ENCODE measurements at places on chromosomes 5 and 9. TPM values are rescaled to one million over a fixed set of nuclear protein-coding genes. Genes with fewer than 3 reads are reported as not detected.

- DNase-seq, result no peak
These were observed 81.1 kb downstream of the MAT2B start for GRCh38 chr5:163586531-163586956.

GRCh38 chr5:79201206-79201605 is 34.7 kb upstream of the JMY start:
- DNase-seq, result no peak

GRCh38 chr9:37574241-37574721 is 1.9 kb downstream of the FBXO10 start:
- no peak for DNase-seq

DNA sequence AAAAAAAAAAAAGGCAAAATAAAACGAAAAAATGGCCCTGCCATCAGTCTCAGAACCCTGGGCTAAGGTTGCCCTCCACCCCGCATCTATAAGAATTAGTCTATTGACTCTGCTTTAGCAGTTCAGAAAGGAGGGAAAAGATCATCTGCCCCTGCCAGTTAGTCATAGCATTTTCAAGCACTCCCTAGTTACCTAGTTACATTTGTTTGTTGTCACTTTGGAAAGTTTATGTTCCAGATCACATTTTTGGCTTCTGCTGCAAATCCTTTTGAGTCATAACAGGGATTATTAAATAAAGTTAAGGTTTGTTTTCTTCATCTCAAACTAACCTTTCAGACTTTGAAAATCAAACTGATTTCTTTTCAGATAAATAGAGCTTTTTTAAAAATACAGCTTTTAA is 52.1 kb downstream of the AQP7 start:
- no peak for DNase-seq

DNA sequence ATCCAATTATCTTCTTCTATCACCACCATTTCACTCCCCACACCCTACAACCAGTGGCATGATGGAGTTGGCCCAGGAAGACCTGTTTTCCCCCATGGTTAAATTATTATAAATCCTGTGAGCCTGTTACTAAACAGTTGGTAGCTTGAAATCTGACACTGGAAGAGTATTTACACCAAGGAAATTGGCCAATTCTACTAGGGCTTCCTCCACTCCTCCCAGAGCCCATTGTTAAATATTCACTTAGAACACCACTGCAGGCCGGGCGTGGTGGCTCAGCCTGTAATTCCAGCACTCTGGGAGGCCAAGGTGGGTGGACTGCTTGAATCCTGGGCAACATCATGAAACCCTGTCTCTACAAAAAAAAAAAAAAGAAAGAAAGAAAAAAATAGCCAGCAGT is 32.4 kb upstream of the CKS2 start:
- no peak for DNase-seq

DNA sequence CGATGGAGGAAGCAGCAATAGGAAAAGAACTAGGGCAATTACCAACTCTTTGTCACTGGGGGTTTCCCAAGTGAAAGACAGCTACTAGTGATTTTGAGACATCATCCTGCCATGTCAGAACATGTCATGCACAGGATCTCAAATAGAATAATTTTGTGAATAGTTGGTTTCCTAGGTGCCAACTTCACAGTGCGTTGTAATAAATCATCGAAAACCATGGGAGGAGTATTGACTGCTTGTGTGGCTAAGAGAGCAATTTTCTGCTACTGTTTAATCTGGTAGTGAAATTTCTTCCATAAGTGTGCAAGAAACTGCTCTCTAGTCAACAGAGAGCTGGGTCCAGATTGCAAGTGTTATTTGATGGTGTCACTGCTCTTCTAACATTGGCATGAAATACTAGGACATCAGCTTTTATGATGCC is 168.6 kb downstream of the NNT start:
- DNase-seq, result no peak

- no peak for DNase-seq
These were observed 3.2 kb downstream of the MAP3K1 start for GRCh38 chr5:56818450-56819037.

ACTBL2 gene
- not detected for total RNA-seq

- DNase-seq, result no peak
These were observed 199.4 kb downstream of the AUH start for GRCh38 chr9:91162311-91162710.

GRCh38 chr5:57157666-57158065 is 16.2 kb upstream of the GPBP1 start:
- no peak for DNase-seq

DNA sequence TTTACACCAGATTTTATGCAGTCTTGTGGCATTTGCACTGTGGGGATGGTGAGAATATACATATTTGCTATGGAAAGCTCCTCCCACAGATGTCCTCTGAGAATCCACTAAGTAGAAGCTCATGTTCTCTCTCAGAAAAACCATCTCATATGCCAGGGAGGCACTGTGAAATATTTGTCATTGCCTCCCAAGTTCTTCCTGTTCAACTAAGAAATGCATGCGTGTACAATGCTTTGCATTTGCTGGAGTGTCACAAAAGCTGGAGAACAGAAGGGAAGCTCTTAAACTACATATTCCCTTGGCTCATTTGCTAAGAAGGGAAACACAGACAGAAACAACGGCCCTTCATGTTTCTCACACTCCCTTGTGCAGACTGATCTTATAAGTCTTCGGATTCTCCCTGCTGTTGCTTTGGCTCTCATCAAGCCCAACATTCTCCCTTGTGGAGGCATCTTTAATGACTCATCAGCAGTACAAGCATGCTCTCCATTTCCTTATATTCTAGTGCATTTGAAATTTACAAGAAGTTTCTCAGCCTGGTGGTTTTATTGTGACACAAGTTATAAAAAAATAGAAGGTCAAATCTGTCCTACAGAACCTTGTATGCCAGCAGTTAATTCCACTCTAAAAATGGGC is 220.6 kb downstream of the TRIM36 start:
- no peak for DNase-seq

DNA sequence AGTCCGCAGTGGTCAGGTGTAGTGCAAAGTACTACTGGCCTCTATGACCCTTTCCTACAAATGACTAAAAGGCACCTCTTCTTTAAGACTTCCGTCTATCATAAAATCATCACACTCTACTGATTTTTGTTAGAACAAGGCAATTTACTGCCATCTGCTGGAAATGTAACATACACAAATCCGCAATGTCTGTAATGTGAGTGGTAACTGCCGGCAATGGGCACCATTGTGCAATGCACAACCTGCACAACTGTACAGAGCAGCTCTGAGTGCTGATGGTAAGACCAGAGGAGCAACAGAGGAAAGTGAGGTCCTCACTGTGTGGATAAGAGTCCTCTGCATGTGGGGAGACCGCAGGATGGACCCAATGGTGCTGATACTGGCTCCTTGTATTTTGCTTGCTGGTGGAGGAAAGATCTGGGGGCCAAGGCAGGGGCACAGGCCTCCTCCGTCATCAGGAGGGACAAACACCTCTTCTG is 103.7 kb downstream of the ATPSCKMT start:
- no peak for DNase-seq

ENTR1 gene
- total RNA-seq, result 84.1 TPM

- no peak for DNase-seq
These were observed 4.8 kb downstream of the CD274 start for GRCh38 chr9:5455181-5455580.

GRCh38 chr9:124776954-124777648 is at the start of gene OLFML2A:
Gene OLFML2A (plus strand): TSS chr9:124777133. CDS start chr9:124777271, 138 bp downstream.
- peak; percentile 31 for DNase-seq

- DNase-seq, result no peak
These were observed 102.2 kb upstream of the SPRY4 start for GRCh38 chr5:142427015-142427364.

DNA sequence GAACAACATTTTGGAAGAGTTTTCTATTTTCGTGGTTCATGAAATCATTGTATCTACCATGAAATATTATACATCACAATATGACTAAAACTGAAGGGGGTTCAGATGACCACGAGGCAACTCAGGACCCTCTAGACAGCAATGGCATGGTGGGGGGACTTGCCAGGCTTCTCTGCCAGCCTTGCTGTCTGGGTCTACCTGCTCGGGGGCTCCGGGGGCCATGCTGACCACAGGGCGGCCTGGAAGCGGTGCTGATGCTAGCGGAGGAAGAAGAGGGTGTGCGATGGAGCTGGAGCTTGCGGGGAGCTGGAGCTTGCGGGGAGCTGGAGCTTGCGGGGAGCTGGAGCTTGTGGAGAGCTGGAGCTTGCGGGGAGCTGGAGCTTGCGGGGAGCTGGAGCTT is 89.2 kb upstream of the IRX4 start:
- no peak for DNase-seq

SH3GLB2 gene
- total RNA-seq, result 76.1 TPM

- no peak for DNase-seq
These were observed 97.1 kb upstream of the IRX2 start for GRCh38 chr5:2848619-2849018.

- no peak for DNase-seq
These were observed 949.7 kb upstream of the NUDT12 start for GRCh38 chr5:104512063-104512825.

- DNase-seq, result no peak
These were observed 382.5 kb downstream of the PLK2 start for GRCh38 chr5:58077416-58077815.

DNA sequence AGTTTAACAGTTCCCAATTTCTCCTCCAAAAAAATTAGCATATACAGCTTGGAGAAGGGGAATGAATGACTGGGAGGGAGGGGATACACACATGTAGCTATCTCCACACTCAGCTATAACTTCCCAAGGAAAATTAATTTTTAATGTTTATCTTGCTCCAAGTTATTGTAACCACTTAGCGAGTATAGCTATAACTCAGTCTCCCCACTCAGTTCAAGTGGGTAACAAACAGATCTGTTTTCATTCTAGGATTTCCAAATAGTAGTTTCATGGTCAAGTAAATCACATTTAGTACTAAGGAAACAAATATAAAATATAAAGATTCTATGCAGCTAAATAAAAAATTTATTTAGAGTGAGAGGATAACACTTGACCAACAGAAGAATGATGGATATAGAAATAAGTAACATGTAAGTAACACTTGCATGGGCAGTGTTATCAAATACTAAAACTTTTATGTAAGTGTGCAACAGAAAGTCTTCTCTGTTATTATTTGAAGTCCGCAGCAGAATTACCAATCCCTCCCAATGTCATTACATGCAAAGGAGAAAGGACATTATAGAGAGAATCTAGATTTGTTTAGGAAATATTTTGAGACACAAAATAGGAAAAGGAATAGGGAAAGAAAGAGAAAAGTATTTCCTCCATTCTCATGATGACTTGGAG is 10.2 kb upstream of the NFIB start:
- DNase-seq, result no peak

SGCD gene
- total RNA-seq, result 0.33 TPM

KIF20A gene
- 77.6 TPM for total RNA-seq

CARD9 gene
- total RNA-seq, result 1.3 TPM

SLC34A3 gene
- total RNA-seq, result not detected

DNA sequence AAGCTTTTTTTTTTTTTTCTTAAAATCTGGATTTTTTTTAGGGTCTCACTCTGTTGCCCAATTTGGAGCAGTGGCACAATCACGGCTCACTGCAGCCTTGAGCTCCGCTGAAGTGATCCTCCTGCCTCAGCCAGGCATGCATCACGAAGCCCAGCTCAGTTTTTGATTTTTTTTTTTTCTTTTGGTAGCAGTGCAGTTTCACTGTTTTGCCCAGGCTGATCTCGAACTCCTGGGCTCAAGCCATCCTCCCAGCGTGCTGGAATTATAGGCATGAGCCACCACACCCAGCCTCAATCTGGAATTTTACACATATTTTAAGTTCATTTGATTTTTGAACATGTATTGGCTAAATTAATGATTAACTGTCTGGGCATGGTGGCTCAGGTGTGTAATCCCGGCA is 36.3 kb downstream of the TRIO start:
- no peak for DNase-seq

DNA sequence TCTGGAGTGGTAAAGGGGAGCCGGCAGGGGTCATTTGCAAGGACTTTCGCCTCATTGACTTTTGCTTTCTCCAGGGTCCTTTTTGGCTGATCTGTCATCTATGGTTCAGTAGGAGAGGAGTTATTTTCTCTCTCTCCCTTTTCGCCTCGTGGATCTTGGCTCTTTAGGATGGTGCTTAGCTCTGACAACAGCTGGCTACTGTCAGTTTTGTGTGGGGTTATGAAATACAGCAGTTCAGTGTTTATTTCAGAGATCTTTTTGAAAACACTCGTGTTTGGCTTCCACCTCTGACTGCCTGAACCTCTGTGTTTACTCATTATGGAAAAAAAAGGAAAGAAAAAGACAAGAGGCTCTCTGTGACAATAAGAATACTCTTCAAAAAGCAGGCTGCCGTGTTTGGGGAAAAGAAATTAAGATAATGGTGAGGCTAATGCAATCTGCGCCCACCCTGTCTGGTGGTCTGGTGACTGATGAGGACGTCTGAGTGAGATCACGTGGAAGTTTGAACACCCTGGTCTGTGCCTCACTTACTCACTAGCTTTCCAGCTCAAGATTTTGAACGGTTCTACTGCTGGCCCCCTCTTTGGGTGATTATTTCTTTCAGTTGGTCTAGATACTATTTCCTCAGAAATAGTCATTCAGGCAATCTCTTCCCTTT is 567.7 kb downstream of the CAAP1 start:
- DNase-seq, result no peak

- no peak for DNase-seq
These were observed at the start of gene CD180 for GRCh38 chr5:67196537-67197059. Gene CD180 (minus strand): TSS chr5:67196799. CDS start chr5:67196641, 158 bp downstream.

SPINK7 gene
- not detected for total RNA-seq

- DNase-seq, result no peak
These were observed 219.5 kb upstream of the RASA1 start for GRCh38 chr5:87048156-87048555.

- no peak for DNase-seq
These were observed 12.7 kb downstream of the OCLN start for GRCh38 chr5:69505306-69505705.

GRCh38 chr5:111422245-111422644 is 90.1 kb downstream of the STARD4 start:
- DNase-seq, result no peak

- no peak for DNase-seq
These were observed 232.1 kb upstream of the PCSK5 start for GRCh38 chr9:75658301-75658905.

LSM11 gene
- 11.3 TPM for total RNA-seq

PDGFRB gene
- 15.3 TPM for total RNA-seq

DNA sequence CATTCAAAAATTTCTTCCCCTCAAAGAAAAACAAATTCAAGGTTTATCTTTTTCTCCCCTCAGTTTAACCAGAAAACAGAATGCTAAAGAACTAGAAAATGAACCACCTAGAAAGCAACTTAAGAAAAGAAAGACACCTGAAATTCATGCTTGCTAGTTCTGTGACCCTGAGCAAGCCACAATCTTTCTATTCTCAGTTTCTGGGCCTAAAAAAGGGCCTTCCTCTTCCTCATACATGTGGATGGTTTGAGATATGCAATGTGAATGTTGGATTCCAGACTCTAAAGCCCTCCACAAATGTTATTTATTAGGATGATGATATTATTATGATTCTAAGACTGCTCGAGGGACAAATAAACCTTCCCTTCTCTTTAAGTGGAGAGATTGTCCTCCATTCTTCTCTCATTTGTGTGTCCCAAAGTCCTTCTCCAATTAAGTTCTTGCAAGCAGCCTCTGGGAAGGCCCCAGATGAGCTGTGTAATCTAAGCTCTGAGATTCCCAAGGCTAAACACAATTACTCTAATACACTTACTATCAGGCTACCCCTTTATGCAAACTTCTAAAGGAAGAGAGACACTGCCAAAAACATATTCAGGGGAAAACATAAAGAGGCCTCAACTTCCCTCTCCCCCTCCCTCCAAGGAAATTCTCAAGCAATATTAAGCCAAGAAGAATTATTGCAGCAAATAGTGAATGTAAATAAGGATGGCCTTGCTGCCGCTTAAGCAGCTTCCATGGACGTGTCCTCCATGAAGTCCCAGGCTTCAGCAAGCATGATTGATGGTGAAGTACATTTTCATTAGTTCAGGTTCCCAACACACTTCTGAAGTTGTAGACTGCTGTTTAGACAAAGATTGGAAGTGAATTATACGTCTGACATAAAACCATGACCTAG is 80.2 kb downstream of the PRKACG start:
- no peak for DNase-seq
